NCI-H1694 (cell line): ENCODE measurements at places on chromosomes 3 and 15.

DNA sequence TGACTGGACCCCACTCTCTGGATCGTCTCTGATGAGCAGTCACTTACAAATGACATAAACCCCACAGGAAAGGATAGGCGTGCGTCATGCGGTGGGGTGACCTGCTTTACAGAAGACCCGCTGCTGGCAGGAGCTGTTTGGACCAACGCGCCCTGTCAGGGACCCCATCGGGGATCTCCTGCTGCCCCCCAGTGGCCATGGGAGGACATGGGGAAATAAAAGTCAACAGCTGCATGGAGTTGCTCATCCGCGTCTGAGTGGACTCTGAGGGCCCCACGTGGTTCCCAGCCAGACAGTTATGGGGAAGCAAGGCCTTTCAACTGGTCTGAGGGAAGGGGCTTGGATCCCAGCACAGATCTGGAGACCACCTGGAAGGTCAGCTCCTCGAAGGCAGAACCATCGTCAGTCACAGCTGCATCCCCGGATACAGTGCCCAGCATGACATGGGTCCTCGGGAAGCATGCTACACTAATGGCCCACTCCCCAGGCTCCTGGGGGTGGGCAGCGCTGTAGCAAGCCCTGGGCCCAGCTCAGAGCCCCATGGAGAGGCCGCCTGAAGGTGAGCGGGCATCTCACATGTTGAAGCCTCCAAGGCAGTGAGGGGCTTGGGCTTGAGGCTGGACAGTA is 32.1 kb downstream of the PTH1R start:
- no peak for DNase-seq

DNA sequence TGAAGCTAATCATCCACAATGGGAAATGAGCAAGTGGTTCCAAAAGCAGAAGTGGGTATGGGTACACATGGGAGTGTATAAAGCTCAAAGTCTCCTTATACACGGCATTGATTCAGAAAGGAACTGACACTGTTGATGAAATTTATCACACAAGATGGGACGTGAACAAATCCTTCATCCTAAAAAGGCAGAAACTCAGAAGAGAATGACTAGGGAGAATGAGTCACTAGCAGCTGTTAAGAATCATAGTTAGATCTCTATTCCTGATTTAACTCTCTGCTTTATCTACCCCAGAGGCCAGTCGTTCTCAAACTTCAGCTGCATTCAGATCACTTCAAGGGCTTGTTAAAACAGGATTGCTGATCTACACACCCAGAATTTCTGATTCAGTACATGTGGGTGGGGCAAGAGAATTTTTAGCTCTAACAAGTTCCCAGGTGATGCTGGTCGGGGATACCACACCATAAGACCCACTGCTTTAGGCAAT is 97.7 kb upstream of the PHLDB2 start:
- no peak for DNase-seq

GRCh38 chr15:77075528-77075927 is 4.6 kb upstream of the TSPAN3 start:
- no peak for DNase-seq

DNA sequence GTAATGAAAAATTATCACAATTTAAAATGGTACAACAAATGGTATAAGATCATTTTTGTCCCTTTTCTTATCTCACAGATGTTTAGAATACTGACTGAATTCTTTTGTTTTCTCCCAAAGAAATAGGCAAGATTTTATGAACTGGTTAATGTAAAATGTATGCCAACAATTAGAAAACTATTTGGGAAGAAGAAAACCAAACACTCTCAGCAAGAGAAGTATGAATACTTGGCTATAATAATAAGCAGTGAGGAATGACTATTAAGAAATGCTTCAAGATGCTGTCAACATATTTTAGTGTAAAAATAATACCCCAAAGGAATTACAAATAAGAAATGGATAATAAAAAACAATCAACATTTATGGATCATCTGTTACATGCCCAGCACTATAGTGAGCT is 18.5 kb downstream of the SHQ1 start:
- DNase-seq = no peak

DNA sequence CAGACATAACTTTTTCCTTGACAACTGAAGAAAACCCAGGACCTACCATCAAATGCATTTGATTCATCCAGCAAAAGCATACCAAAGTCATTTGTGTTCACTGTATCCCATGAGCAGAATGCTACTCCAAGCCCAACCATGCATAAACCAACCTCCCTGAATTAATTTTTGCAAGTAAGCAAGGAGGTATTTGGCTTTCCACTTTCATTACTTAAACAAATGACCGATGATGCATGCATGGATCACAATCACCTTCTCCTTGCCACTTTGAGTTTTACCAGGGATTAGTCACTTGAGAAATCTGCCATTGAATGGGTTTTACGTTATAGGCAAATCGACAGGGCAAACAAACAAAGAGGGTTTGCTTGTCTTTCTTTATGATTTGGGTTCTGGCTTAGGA is 214.8 kb downstream of the FMN1 start:
- no peak for DNase-seq
